ENCODE measurements at places on chromosomes 4 and X. TPM values are rescaled to one million over a fixed set of nuclear protein-coding genes. Genes with fewer than 3 reads are reported as not detected.

Gene KLHL4
- total RNA-seq = 1.7 TPM

- DNase-seq = no peak
Measured at GRCh38 chr4:68599150-68599549, 23.0 kb upstream of the UGT2B17 start.

- DNase-seq = no peak
Measured at GRCh38 chr4:3213106-3213425, 35.9 kb upstream of the MSANTD1 start.

DNA sequence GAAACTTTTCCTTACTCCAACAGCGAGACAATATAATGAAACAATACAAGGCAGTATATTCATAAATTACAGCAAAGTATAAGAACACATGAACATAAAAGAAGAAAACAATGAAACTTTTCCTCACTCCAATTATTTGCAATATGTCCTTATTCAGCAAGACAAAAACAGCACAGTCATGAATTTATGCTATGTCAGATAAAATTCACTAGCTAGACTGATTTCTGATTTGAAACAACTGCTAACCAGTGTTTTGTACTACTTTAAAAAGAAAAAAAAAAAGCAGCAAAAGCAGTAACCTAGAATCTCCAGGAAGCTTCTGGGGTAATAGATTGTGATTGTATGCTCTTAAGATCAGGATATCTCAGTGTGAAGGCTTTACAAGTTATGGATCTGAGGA lies 45.2 kb upstream of the UNC5C start:
- no peak for DNase-seq

Gene ASB5
- total RNA-seq = 0.18 TPM

- DNase-seq = peak; percentile 14
Measured at GRCh38 chrX:21723084-21723483, 34.8 kb downstream of the SMPX start.

Gene LRP2BP
- total RNA-seq = 0.56 TPM

DNA sequence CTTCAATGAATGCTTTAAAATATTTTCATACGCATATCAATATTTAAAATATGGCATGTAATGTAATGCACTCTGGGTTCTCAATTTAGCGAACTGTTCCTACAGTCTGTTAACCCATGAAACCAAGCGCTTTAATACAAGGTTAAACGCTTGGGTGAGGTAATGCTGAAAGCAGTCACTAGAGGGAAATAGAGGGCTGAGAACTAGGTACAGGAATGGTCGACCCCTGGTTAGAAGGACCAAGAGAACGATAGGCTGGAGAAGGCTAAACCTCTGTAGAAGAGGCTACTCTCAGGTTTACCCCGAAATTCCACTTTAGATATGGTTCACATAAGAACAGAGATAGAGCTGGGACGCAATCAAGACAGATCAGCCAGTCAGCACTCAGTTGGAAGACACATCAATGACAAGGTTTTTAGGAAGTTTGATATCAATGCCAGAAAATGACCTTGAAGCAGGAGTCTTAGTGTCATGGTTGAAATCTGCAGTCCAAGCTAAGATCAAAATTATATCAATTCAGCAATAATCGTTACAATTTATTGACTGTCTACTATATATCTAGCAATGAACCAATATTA lies 26.9 kb downstream of the ARSJ start:
- DNase-seq = peak; percentile 62

GRCh38 chr4:75909405-75909804 lies 7.2 kb upstream of the PPEF2 start:
- no peak for DNase-seq

DNA sequence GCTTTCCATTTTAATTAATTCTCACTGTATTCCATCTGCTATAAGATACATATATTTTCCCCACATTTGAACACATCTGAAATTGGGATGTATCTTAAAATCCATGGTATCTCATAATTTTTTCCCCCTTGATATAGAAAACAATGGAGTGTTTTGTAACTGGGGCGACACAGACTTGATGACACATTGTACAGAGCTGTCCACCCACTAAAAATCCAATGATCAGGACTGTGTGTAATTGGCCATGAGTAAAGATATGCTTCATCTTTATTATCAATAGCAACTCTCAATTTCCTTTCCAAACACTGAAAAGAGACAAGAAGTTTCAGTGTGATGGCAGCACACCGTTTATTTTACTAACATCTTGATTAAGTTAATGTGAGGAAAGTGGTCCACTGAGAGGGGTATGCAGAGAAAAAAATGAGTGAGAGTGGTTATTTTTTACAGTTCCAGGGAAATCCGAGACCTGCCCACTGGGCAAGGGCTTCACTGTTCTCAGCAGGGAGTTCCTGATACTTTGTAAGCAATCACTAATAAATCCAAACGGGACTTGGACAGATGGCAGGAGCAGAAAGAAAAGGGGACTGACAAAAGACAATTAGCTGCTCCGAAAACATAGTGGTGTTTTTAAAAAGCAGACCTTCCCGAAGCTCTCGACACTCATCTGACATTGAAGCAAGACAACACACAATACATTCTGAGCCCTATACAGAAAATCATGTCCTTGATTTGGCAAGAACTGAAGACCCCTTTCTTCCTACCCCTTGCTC lies 149.4 kb downstream of the TSPAN5 start:
- DNase-seq = no peak

All from IMR-90 (cell line).